Type B pancreatic cell (in vitro differentiated cells): ENCODE measurements at places on chromosomes 6 and 20. TPM values are rescaled to one million over a fixed set of nuclear protein-coding genes. Genes with fewer than 3 reads are reported as not detected.

Gene ALDH8A1
- total RNA-seq = 0.46 and 0.55 TPM in 2 replicates

Gene RAET1G
- 0.53 and 2.1 TPM in 2 replicates for total RNA-seq

DNA sequence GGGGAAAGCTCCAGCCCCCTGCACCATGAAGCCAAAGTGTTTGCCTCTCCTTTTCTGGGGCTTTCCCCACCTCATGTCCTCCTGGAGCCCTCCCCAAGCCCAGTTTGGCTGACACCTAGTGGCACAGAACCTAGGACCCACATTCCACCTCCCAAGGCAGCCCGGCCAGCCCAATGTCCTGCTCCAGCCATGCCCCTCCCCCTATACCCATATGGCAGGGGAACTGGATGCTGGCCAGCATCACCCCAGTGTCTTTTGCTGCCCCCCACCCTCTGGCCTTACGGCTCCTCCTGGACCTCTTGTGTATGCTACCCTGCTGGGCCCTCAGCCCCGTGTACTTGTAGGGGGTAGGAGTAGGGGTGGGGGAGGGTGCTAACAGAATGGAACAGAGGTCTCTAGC lies 170.1 kb downstream of the KIF6 start:
- no peak for DNase-seq

DNA sequence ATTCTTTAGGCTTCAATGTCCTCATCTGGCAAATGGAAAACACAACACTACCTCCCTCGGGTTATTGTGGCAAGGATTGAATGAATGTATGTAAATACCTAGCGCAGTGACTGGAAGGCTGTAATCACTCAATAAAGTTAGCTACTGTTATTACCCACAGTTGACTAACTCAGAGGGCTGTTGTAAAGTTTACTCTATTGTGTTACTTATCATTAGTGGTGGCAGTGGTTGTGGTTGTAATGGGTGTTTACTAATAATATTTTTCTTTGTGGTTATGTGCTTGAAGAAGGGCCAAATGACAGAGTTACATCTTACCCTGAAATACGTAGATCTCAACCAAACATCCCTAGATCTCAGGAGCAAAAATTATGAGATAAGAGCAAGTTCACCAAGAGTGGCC lies 42.0 kb upstream of the PXDC1 start:
- no peak for DNase-seq

- DNase-seq = no peak
Measured at GRCh38 chr6:7432391-7433120, 42.9 kb downstream of the RIOK1 start.

GRCh38 chr6:125104425-125104824 lies 49.1 kb upstream of the TPD52L1 start:
- DNase-seq = no peak

- no peak for DNase-seq
Measured at GRCh38 chr20:23126281-23127061, 40.3 kb upstream of the CD93 start.

DNA sequence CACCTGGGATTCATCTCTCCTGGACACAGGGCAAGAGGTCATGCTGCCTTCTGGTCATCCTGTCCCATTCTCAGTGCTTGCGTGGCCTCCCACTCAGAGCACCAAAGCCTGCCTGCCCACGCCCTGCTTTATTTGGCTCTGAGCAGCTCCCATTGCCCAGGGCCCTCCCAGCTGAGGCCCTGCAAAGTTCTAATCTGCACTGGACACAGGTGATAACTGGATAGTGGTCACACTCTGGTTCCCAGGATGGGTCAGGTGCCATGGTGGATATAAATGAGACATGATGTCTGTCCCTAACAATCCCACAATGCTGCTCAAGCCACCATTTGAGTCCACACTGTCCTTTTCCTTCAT lies 39.5 kb downstream of the CPXM1 start:
- no peak for DNase-seq

DNA sequence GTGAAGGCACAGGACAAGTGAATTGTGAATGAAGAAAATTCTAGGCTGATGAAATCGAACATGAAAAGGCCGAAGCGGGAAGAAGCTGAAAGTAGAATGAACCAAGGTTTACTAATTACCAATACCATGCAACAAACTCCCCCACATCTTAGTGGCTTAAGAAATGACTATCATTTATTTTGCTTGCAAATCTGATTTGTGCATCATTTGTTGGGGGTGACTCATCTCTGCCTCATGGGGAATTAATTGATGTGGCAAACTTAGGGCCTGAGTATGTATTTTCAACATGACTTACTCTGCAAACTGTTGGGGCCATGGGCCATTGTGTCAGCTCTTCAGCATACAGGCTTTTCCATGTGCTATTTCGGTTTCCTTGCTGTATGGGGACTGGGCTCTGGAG lies 26.8 kb downstream of the PPP1R14C start:
- DNase-seq = no peak
